ENCODE measurements at places on chromosomes 2 and 18. TPM values are rescaled to one million over a fixed set of nuclear protein-coding genes. Genes with fewer than 3 reads are reported as not detected.

NPC1 gene
- 13.3 TPM for total RNA-seq

DOK6 gene
- 15.5 TPM for total RNA-seq

LONRF2 gene
- total RNA-seq = 17.5 TPM

ZSCAN30 gene
- 13.2 TPM for total RNA-seq

ANO7 gene
- 1.1 TPM for total RNA-seq

CAPN14 gene
- total RNA-seq = 0.42 TPM

KIF5C gene
- 0.52 TPM for total RNA-seq

CYP1B1 gene
- total RNA-seq = 16.9 TPM

PKDCC gene
- 77.1 TPM for total RNA-seq

DNA sequence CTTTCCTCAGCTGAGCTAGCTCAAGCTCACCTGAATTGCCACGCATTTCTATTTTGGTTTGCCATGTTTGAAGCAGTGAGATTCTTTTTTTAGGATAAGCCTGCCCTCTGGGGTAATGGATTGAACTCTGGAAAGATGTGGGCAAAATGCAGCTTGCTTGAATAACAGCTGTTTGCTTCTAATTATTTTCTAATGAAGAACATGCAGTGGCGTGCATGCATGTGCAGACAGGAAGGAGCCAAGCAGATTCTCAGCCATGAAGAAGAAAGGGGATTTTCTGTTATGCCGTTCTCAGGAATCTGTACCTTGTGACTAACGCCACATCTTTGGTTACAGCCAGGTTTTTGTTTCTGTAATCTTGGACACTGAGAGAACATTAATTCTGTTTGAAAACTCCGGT, 171.2 kb downstream of the ANTXR1 start:
- DNase-seq = no peak

GRCh38 chr2:101930019-101930418, 61.7 kb upstream of the IL1R2 start:
- DNase-seq = no peak

GRCh38 chr2:119659601-119660342, 19.2 kb upstream of the TMEM177 start:
- DNase-seq = peak; percentile 37

DNA sequence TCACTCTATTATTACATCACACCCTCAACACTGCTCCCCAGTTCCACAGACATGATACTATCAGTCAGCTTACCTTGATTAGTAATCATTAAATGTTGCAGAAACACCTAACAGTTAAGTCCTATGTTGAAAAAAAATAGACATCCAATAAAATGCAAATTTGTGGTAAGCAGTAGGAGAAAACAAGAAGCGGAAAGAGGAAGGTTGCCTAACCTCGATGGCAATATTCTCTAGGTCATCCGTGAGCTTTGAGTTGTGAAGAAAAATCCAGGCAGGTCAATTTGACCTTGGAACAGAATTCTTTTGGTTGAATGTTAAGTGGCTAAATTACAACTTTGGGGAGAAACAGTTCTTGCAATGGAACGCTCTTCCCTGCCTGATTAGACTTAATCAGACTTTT, 264.4 kb downstream of the AFF3 start:
- no peak for DNase-seq

- peak; percentile 71 for DNase-seq
These were observed at the start of gene SULT1C4 for GRCh38 chr2:108377815-108378630. Gene SULT1C4, plus strand, starts transcription at chr2:108377954. Its CDS starts 384 bp downstream, at chr2:108378338.

GRCh38 chr2:225173909-225174308, 131.6 kb upstream of the DOCK10 start:
- no peak for DNase-seq

GRCh38 chr2:229454934-229455631, 184.0 kb upstream of the PID1 start:
- DNase-seq = no peak

GRCh38 chr2:168431301-168432024, 24.6 kb upstream of the CERS6 start:
- DNase-seq = no peak

GRCh38 chr2:165793779-165794535, at the start of gene GALNT3:
Gene GALNT3, minus strand, starts transcription at chr2:165794247. Its CDS starts 23,547 bp downstream, at chr2:165770700.
- peak; percentile 37 for DNase-seq

GRCh38 chr18:39796393-39796792, 2158.6 kb upstream of the PIK3C3 start:
- DNase-seq = no peak

- peak; percentile 22 for DNase-seq
These were observed 2.5 kb upstream of the SFT2D3 start for GRCh38 chr2:127698553-127699355.

Data from left ventricle myocardium superior (tissue), 1 donor.